Caco-2 (cell line): ENCODE measurements at places on chromosomes 13 and 19.

- peak; percentile 97 for DNase-seq
Observed at GRCh38 chr19:40718774-40719391, 2.0 kb downstream of the ITPKC start.

DNA sequence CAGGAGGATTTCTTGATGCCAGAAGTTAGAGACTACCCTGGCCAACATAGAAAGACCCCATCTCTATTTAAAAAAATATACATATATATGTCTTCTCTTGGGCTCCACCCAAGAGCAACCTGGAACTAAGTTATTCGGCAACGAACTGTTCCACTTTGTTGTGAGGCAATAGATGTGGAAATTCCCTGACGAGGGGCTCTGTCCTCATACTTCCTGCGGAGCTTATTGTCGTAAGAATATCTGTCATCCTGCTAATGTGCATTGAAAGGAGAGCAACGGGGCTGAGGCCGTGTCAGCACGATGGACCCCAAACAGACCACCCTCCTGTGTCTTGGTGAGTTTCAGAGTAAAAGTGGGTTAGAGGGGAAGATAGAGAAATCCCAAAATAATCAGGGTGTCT is at the start of gene FCAR:
Gene FCAR, plus strand, starts transcription at position 246 of the 400 bp plus-strand sequence. Its CDS starts 55 bp downstream, at position 301.
- DNase-seq: no peak

DNA sequence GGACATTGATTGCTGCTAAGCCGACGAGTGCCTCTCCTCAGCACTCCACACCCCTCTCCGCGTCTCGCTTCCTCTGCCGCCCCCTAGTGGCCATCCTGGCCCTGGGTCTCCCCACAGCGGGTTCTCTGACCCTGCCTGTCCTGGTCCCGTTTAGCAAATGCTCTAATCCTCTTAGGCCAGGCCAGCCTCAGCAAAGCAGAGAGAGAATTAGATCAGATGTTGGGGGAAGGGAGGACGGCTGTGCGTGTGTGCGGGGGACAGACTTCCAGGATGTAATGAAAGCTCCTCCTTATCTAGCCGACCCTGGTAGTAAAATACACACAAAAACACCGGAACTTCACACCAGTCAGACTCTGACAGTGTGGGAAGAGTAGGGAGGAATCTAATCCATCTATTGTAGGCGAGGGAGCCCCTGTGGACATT is 4.5 kb downstream of the TPRX2 start:
- DNase-seq: peak; percentile 88

DNA sequence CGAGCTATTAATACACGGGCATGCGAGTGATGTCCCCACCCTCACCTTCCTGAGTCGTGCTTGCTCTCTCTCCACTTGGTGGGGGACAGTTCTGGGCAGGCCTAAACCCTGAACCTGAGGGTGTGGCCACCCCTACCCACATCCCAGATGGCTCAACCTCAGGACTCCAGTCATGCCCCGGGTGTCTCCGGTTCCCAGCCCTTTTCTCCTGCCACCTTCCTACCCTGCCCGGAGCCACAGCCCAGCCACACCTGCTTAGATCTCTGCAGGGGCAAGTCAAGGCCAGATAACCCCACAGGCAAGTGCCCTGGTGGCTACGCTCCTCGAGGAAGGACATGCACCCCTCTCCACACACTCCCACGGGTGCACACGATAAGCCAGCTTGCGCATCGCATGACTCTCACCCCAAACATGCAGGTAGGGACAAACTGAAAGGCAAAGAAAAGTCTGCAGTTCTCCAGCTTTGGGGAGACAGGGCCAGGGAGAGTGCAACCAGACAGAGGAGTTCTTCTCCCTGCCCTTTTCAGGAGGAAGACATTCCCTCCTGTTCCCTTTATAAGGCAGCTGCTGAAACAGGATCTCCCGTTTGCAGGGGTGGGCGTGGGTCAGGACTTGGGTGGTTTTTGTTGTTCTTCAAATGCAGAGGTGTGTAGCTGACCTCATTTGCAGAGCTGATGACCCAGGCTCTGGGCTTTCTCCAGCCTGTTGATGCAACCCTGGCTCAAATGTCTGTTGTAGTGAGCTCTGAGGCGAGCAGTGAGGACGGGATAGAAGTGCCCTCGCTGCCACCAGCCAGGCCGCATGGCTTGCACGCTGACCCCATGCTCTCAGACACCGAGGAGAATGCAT is 88.6 kb downstream of the DPF1 start:
- no peak for DNase-seq

GRCh38 chr19:51698296-51698695 is 5.2 kb downstream of the SPACA6 start:
- no peak for DNase-seq

GRCh38 chr19:31392464-31392863 is 43.2 kb upstream of the TSHZ3 start:
- DNase-seq: no peak

GRCh38 chr13:101624981-101625380 is 172.5 kb downstream of the ITGBL1 start:
- no peak for DNase-seq

- no peak for DNase-seq
Observed at GRCh38 chr13:99197117-99197651, 3.5 kb upstream of the UBAC2 start.

DNA sequence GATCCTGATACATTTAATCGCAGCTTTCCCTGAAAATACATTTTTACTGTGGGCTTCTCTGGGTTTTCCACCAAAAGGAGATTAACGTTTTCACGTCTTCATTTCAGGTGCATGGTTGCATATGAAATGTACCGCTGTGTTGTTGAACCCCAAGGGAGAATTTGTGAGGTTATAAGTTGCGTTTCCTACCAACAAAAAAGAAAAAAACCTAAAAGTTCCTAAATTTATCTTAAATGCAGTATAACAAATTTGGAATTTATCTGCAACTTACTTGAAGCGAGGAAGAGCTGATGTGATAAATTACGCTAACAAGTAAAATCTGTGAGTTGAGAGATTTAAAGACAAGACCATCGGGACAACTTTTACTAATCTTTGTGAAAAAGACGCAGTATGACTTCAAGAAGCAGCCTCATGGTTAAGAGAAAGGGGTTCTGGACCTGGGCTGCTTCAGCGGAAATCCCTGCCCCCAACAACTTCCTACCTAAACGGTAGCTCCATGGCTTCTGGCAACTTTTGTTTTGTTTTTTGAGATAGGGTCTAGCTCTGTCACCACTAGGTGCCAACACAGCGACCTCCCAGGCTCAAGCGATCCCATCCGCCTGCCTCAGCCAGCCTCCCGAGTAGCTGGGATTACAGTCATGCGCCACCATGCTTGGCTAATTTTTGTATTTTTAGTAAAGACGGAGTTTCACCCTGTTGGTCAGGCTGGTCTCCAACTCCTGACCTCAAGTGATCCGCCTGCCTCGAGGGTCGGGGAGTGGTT is 958 bp upstream of the OBI1 start:
- no peak for DNase-seq

DNA sequence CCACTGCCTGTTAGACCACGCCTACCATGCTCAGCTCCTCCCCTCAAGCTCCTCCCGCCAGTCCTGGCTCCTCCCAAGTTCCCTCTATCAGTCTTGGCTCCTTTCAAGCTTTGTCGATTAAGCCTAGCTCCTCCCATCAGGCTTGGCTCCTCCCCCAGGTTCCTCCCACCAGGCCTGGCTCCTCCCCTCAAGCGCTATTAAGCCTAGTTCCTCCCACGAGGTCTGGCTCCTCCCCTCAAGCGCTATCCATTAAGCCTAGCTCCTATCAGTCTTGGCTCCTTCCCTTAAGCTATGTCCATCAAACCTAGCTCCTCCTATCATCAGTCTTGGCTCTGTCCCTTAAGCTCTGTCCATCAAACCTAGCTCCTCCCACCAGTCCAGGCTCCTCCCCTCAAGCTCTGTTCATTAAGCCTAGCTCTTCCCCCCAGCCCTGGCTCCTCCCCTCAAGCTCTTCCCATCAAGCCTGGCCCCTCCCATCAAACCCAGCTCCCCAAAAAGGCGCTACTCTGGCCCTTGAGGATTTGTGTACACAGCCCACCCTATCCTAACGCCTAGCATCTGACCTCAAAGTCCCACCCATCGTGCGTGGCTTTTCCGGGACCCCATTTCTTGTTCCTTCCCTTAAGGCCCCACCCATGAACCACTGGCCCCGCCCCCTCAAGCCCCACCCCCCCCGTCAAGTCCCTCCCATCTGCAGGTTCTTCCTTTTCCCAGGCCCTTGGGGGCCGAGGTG is 10.0 kb downstream of the CAMSAP3 start:
- peak; percentile 60 for DNase-seq

DNA sequence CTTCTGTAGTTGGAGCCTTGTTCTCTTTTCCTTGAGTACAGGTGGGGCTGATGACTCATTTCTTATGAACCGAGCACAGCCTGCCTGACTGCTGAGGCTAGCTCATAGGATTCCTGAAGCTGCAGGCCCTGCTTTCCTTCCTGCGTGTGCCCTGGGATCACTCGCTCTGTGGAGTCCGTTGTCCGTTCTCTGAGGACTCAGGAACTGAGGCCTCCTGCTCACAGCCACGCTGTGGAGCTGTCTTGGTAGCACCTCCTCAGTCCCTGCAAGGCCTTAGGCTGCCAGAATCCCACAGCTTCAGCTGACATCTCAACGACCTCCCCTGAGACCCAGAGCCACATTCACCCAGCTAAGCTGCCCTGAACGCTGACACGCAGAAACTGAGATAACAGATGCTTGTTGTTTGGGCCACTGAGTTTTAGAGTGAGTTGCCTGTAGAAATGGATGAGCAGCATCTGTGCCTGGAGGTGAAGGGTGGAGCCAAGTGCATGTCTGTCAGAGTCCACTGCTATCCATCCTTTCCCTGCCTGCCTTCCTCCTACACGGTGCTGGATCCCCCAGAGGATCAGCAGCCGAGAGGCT is 72.9 kb downstream of the ARHGEF7 start:
- no peak for DNase-seq
